ENCODE measurements at places on chromosomes 5 and 9. TPM values are rescaled to one million over a fixed set of nuclear protein-coding genes. Genes with fewer than 3 reads are reported as not detected.

DNA sequence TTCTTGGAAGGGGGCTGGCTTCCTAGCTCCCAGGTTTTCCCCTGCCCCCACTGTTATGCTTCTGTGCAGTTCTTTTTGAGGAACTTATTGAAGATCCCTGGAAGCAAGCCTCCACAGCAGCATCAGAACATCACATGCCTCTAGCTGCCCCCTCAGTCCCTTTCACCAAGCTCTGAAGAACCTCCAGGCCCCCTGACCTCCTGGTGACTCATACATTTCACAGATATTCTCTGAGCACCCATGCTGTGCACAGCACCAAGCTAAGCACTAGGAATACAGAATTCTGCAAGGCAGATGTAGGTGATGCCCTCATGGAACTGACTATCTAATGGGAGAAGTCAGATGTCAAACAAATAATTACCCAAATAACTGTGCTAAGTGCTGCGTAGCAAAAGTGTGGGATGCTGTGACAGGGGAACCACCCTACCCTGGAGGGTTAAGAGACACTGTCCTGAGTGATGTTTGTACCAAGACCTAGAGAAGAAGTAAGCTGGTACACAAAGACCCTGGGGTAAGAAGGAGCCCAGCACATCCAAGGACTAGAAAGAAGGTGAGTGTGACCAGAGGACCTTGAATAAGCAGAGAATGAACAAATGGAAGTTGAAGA is 213.7 kb upstream of the NR4A3 start:
- no peak for ATAC-seq

- ATAC-seq: no peak
These were observed 318.2 kb downstream of the BNC2 start for GRCh38 chr9:16552252-16552651.

- ATAC-seq: no peak
These were observed 40.5 kb upstream of the TRIO start for GRCh38 chr5:14102666-14103065.

Gene S100Z
- total RNA-seq: not detected

Data from gastroesophageal sphincter (tissue), 4 donors.